Activated CD4-positive, alpha-beta T cell treated with anti-CD3 and anti-CD28 coated beads, Interleukin-2, amount 10 ng/mL, durations not matched to agents 24 days and 14 days (primary cell): ENCODE measurements at places on chromosomes 5 and 9.
A peak's percentile ranks its signal among the peaks of the same experiment; 100 is the strongest.

DNA sequence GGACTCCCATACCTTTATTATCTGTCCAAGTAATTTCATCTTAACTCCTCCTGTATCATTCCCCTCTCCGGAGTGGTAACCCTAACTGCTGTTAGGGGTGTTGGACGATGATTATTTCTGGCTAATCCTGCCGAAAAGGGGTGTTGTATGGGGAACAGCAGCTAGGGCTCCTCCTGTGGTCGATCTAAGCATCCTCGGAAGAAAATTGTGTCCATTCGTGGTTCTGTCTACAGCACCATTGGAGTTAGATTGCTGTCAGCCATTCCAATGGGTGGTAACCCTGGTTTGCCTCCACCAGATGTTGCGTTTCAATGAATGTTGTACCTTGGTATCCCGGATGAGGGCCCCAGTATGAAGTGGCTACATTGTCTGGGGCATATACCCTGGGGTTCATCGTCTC lies 35.6 kb upstream of the LMNB1 start:
- no peak for DNase-seq

GRCh38 chr9:99885747-99886146 lies 20.7 kb upstream of the STX17 start:
- no peak for DNase-seq

DNA sequence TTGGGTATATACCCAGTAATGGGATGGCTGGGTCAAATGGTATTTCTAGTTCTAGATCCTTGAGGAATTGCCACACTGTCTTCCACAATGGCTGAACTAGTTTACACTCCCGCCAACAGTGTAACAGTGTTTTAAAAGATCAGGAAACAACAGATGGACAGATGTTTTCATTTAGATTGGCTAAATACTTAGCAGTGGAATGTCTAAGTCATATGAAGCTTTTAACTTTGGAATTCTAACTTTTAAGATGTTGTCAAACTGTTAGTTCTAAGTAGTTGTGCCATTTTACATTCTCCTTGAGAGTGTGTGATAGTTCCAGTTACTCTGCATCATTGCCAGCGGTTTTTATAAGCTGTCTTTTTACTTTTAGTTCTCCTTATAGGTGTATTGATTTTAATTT lies 688.8 kb downstream of the SEMA5A start:
- DNase-seq: no peak

DNA sequence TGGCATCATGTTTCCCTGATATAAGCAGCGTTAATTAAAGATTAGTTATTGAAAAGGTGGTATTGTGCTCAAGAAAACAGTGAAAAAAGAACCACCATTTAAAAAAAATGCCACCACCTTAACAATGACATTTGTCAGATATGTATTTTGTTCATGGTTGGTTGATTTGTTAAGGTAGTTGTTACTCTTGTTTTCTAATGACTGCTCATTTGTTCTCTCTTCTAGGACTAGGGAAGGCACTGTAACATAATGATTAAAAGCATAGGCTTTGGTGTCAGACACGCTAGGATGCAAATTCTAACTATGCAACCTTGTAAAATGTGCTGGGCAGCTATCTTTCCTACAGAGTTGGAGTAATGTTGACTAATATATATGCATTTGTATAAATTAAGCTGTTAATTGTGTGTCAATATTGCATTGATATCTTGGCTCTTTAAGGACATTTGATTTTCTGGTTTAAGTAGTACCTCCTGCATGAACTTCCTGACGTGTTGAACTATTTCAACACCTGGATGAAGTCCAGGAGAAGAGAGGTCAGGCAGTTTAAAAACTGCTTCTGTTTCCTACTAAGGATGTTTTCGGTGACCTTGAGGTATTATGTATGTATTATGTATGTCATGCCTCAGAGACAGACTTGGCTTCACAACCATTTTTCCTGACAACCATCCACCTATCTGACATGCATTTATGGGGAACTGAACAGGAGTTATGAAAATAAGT lies 77.8 kb downstream of the MUSK start:
- DNase-seq: no peak

DNA sequence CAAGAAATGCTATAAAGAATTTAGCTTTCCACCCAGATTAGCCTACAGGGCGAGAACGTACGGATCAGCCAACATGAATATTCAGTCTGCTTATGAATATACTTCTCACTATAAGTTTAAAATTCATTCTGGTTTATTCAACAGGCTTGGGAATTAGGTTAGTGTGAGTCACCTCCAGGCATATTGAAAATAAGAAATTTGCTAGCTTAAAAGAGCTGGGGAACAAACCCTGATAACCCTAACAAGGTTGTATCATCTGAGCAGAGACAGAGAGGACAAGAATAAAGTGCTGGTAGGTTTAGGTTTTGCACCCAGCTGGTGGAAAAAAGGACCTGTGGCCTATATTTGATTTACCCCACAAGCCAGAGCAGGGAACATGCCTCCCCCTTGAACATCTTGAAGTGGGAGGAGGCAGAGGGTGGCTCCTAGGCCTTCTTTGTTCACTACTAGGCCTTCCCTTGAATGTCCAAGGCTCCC lies 12.3 kb downstream of the FNBP1 start:
- no peak for DNase-seq

DNA sequence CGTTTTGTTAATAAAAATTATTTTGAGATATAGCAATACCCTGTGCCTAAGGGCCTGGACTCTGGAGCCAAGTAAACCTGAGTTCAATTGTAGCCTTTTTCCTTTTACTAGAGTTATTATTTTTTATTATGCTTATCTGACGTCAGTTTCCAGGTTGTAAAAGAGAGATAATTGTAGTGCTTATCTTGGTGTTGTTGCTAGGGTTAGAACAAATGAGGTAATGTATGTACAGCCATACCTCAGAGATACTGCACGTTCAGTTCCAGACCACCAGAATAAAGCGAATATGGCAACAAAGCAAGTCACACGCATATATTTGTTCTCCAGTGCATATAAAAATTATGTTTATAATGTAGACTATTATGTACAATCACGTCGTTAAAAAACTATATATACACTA lies 215.0 kb downstream of the VPS13A start:
- DNase-seq: no peak

- DNase-seq: peak; percentile 25
Observed at GRCh38 chr5:50655810-50656205, 10.6 kb upstream of the PARP8 start.

GRCh38 chr5:9954869-9955268 lies 294.8 kb downstream of the ATPSCKMT start:
- DNase-seq: no peak

GRCh38 chr9:74804018-74804385 lies 83.7 kb downstream of the TRPM6 start:
- DNase-seq: no peak

DNA sequence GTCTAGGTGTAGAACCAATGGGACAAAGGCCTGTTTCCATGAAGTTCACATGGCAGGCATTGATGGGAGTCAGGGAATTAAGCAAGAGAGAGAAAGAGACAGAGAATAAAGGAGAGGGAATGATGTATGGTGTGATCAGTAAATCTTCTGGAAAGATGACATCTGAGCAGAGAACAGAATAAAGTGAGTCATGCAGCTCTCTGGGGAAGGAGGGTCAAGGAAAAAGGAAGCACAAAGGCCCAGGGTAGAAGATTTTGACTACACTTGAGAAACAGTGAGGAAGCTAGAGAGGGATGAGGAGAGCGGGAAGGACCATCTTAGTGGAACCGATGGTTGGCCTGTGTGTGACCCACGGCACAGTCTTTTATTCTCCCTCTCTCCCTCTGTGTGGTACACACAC lies 425.9 kb downstream of the SPOCK1 start:
- DNase-seq: no peak

GRCh38 chr5:134517553-134517952 lies 7.9 kb upstream of the JADE2 start:
- no peak for DNase-seq

GRCh38 chr9:126114409-126114760 lies 212.2 kb upstream of the MVB12B start:
- no peak for DNase-seq

DNA sequence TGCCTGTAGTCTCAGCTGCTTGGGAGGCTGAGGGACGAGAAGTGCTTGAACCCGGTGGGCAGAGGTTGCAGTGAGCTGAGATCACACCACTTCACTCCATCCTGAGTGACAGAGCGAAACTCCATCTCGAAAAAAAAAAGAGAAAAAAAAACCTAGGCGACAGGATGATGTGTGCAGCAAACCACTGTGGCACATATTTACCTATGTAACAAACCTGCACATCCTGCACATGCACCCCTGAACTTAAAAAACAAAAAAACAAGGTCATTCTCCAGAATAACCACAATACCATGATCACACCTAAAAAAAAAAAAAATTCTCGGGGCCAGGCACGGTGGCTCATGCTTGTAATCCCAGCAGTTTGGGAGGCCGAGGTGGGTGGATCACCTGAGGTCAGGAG lies 7.5 kb upstream of the DOLPP1 start:
- DNase-seq: no peak

GRCh38 chr9:137295849-137296669 lies 6.0 kb downstream of the NRARP start:
- DNase-seq: no peak

GRCh38 chr5:140870221-140871201 lies 1.8 kb downstream of the PCDHA11 start:
- DNase-seq: no peak

GRCh38 chr9:100587375-100587774 lies 9.5 kb downstream of the CAVIN4 start:
- no peak for DNase-seq

GRCh38 chr5:138515556-138516245 lies 27.3 kb downstream of the ETF1 start:
- no peak for DNase-seq

GRCh38 chr5:57324181-57324580 lies 150.3 kb downstream of the GPBP1 start:
- DNase-seq: no peak

GRCh38 chr5:158123595-158123994 lies 264.6 kb upstream of the CLINT1 start:
- DNase-seq: no peak

DNA sequence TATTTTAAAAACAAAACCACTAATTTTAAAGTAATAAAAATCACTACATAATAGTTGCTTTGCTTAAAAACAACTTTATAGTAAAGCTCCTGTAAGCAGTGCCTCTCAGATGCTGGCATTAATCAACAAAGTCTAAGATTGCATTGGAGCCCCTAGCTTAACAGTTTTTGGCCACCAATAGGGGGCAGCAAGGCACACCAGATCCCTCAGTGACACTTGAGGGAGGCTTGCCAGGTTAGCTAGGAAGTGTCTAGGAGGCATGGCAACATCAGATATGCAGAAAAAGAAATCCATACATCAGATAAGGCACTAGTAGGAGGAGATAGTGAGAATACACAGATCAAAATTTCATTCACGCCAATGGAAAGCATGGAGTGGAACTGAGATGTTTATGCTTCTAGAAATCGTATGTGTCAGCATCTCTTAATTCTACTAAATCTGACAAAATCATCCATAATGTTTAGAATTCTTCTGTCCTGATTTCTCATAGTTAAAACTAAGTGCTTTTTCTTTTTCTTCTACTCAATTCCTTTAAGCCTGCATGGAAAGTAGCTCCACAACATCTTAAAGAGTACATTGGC lies 73.6 kb upstream of the PAM start:
- peak; percentile 87 for DNase-seq

DNA sequence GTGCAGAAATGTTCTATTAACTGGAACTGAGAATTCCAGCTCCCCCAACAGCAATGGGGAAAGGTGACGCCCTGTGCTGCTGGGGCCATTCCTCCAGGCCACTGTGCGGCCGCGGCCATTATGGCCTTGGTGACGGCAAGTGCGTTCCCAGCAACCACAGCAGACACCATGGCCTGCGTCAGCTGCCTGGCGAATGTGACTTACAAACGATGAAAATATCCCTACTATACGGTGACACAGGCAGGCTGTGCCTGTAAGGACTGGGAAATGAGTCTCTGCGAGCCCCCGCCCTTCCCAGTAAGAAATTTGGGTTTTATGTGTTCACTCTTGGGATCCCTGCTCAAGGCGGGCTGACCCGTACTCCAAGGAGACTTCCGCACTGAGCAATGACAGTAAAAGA lies 20.6 kb downstream of the CLPTM1L start:
- DNase-seq: no peak

- no peak for DNase-seq
Observed at GRCh38 chr5:76718880-76719279, 3.0 kb downstream of the F2R start.

GRCh38 chr5:170216257-170216864 lies 16.4 kb upstream of the C5orf58 start:
- DNase-seq: no peak

GRCh38 chr9:130927995-130928900 lies 10.8 kb downstream of the FIBCD1 start:
- DNase-seq: no peak

DNA sequence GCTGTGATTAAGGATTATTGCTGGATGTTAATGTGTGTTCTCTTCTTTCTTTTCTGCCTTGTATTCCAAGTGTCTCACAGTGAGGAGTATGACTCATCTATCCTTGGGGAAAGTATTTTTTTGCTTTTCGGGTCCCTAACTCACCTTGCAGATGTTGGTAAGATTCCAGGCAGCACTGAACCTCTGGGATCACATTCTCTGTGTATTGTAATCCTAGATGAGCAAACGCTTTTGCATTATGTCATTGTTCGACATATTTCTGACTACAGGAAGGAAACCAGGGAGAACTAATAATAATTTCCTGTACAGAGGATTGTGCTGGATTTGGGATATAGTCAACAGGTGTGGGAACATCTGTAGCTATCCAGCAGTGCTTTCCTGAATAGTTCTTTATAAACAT lies 246.1 kb upstream of the TUT7 start:
- DNase-seq: no peak

GRCh38 chr5:1879292-1880263 lies 3.1 kb downstream of the IRX4 start:
- DNase-seq: no peak

- DNase-seq: peak; percentile 61
Observed at GRCh38 chr9:127917603-127918002, 762 bp upstream of the ST6GALNAC4 start.

DNA sequence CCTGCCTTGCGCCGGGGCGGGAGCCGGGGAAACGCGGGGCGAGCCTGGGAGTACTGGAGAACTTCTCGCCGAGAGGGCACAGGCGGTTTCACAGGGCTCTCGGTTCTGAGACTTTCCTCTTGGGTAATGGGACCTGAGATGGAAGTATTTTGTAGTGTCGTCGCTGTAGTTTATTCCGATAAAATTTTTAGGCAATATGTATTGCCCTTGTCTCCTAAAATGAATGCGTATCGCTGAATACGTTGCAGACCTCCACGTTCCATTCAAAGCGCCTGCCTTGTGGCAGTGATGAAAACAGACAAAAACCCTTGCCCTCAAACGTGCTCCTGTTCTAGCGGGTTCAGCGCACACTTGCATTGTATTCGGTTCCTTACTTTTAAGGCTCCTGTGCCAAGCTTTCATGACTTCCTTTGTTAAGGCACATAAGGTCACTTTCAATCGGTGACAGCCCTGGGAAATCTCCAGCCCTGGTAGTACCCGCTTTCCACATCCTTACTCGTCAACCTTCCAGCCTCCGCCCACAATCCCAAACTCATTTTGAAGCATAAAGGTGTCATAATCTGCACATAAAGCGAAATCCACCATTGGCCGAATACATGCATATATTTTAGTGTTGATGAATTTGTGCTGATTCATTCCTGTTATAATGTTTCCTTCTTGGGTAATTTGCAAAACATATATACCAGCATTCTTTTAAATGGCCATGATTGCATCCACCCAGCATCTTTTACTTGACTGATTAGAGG lies 694 bp downstream of the RMI1 start:
- DNase-seq: peak; percentile 76

- peak; percentile 89 for DNase-seq
Observed at GRCh38 chr9:91775011-91775707, 174.9 kb downstream of the ROR2 start.

GRCh38 chr9:120921661-120922181 lies 4.9 kb downstream of the TRAF1 start:
- no peak for DNase-seq

GRCh38 chr9:106312906-106313305 lies 550.1 kb upstream of the ZNF462 start:
- DNase-seq: no peak
